ENCODE measurements at places on chromosomes 11 and 22.

- no peak for DNase-seq
Measured at GRCh38 chr22:17483688-17484372, 79.5 kb upstream of the SLC25A18 start.

- no peak for DNase-seq
Measured at GRCh38 chr22:37739035-37739434, 42.2 kb downstream of the TRIOBP start.

- DNase-seq: no peak
Measured at GRCh38 chr11:221539-221938, 14.0 kb downstream of the RIC8A start.

- no peak for DNase-seq
Measured at GRCh38 chr22:47127441-47127871, 365.0 kb downstream of the TBC1D22A start.

GRCh38 chr22:45910928-45911467, 66.0 kb downstream of the WNT7B start:
- DNase-seq: no peak

DNA sequence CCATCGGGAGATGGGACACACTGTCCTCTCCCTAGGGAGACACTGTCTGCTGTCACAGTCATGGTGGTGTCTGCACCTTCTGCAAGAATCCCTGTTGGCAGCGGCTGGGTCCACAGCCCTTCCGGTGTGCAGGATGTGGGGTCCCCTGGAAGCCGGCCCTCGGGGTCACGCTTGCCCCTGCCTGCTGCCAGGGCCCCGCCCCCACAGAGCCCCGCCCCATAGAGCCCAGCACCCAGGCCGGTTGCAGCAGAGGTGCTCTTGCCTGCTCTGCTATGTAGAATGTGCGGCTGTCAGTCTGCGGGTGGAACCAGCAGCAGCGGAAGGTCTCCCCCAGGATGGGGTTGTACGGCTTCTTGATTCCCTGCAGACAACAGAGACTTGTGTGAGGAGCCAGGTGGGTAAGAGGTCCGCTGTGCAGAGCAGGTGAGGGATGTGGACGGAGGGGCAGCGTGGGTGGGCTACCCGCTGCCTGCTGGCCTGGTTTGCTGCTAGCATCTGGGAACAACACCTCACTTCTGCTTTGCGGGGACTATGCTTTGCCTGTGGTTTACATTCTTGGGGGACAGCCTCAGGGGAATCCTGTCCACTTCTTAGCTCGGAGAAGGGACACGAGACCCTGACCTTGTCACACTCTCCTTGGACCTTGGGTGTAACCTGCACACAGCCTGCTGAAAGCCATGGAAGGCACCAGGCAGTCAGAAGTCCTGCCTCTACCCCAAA, 44.9 kb upstream of the CARS1 start:
- DNase-seq: no peak

GRCh38 chr11:110377434-110377833, 52.3 kb upstream of the FDX1 start:
- DNase-seq: no peak

- DNase-seq: no peak
Measured at GRCh38 chr22:28171712-28172111, 252.7 kb upstream of the PITPNB start.

GRCh38 chr11:113951537-113951936, 23.4 kb upstream of the HTR3A start:
- no peak for DNase-seq

- DNase-seq: no peak
Measured at GRCh38 chr11:127997594-127997993, 589.8 kb downstream of the ETS1 start.
